ENCODE measurements at places on chromosomes 6 and 20. TPM values are rescaled to one million over a fixed set of nuclear protein-coding genes. Genes with fewer than 3 reads are reported as not detected.

DNA sequence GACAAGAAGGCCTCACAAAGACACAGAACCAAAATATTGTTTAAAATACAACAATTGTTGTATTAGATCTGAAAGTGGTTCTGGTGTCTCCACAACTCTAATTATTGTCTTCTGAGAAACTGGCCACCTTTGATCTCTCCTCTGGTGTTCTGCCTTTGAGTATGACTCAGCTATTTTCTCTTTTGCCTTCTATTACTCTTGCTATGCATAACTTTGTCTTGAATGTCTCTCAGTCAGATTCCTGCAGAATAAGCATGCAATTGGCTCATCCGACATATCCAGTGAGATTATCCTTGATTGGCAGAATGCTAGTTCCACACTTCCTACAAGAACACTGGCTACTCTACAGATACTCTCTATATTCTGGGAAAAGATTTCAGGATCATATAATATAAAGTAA lies 14.3 kb upstream of the EPM2A start:
- DNase-seq, result no peak

- no peak for DNase-seq
These were observed 12.4 kb downstream of the MDGA1 start for GRCh38 chr6:37685261-37685660.

GRCh38 chr6:135314543-135314942 lies 133.4 kb downstream of the MYB start:
- DNase-seq, result no peak

- no peak for DNase-seq
These were observed 80.6 kb upstream of the PAK5 start for GRCh38 chr20:9919271-9920014.

DNA sequence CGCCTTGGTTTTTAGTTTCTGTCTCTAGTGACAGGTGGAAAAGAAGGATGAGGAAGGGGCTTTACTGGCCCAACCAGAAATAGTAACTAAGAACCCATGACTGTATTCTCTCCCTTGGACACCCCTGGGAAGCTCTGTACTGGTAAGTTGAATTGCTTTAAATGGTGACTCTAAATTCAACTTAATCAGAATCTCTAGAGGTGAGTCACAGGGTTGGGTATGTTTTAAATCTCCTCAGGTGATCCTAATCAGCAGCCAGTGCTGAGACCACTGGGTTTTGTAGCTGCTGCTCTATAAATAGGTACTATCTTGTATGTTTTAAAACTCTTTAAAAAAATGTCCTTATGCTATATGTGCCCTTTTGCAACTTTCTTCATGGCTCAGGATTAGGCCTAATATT lies 314.0 kb upstream of the ECI2 start:
- no peak for DNase-seq

Gene HDGFL1
- total RNA-seq, result not detected

Gene OOEP
- total RNA-seq, result not detected

Gene NT5DC1
- total RNA-seq, result 43.2 TPM
